ENCODE measurements at places on chromosomes 2 and 18. TPM values are rescaled to one million over a fixed set of nuclear protein-coding genes. Genes with fewer than 3 reads are reported as not detected.

GRCh38 chr2:125397535-125398251, 1258.3 kb upstream of the GYPC start:
- no peak for DNase-seq

- peak; percentile 72 for DNase-seq
Measured at GRCh38 chr18:48546396-48546795, 7.6 kb downstream of the CTIF start.

- DNase-seq, result no peak
Measured at GRCh38 chr2:158313734-158314133, 142.8 kb downstream of the CCDC148 start.

- peak; percentile 79 for DNase-seq
Measured at GRCh38 chr2:234243871-234244565, 193.5 kb downstream of the SPP2 start.

DNA sequence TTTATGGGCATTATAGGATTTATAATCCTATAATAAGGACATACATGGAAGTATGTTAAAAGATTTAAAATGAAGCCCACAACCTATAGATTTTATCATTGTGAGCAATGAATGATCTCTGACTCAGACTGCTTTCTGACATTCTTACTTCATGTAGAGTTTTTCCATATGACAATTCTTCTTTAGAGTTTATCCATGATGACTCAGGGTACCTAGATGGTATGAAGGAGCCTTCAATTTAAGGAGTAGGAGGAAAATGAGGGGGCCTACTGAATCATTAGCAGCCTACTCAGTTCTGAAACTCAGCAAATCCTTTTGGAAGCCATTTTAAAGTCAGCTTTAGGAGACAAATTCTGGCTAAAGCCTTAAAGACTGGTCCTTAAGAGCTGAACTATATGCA, 10.4 kb downstream of the PELI1 start:
- no peak for DNase-seq

- DNase-seq, result no peak
Measured at GRCh38 chr2:9644603-9645002, 13.8 kb upstream of the YWHAQ start.

- DNase-seq, result no peak
Measured at GRCh38 chr2:133026536-133027177, 356.7 kb upstream of the LYPD1 start.

DNA sequence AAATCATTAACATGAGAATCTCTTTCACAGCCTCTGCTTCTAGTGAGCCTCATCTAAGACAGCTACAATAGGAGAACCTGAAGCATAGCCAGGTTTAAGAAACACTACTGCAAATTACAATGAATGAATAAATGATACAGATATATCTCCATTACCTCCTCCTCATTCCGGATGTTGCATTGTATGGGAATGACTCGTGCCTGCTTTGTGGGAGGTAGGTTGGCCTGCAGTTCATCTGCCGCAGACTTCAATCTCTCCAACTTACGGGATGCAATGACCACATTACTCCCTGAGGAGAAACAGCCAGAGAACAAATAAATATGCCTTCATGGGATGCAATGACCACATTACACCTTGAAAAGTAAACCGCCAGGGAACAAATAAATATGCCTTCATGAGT, 15.4 kb downstream of the PECR start:
- peak; percentile 21 for DNase-seq

ALPP gene
- total RNA-seq, result not detected

GPR55 gene
- total RNA-seq, result not detected

TMEM127 gene
- total RNA-seq, result 29.6 TPM

Data from fibroblast of villous mesenchyme (primary cell).